ENCODE measurements at places on chromosomes 2 and 18.

DNA sequence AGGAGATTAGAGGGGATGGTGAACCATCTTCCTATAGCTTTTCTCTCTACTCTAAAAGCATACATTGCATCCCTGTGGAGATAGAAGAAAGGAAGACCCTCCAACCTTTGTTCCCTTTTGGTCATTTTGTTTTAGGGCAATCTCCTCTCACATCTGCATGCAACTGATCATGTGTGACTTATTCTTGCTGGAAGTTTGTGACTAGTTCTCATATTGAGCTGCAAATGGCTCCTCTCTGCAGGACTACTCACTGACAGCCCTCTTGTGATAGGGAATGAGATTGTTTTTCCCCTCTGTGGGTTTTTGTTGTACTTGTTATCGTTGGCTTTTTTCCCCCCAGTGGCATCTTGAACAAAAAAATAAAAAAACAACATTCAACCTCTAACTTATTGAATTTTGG is 416.0 kb upstream of the CNTNAP5 start:
- DNase-seq: no peak

GRCh38 chr2:139773720-139774277 is 993.6 kb upstream of the NXPH2 start:
- no peak for DNase-seq

DNA sequence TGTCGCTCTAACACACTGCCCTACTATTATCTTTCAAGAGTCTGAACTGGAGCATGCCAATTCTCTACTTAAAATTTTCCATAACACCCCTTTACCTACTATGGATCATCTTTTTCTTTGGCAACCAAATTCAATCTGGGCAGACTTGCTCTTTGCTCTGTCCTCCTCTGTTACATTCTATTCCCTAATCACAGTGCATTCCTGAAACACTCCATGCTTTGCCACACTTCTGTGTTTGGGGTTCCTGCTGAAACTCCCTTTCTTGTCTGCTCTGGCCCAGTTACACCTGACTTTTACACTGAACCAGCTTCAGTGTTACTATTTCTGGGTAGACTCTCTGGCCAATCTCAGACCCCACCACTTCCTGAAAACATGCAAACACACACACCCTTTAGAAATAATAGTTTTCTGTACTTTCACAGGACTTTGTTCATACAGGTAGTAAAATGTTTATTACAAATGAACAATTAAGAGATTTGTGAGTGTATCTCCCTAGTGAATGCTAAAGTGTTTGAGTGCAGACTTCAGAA is 119.9 kb upstream of the DCC start:
- DNase-seq: no peak

DNA sequence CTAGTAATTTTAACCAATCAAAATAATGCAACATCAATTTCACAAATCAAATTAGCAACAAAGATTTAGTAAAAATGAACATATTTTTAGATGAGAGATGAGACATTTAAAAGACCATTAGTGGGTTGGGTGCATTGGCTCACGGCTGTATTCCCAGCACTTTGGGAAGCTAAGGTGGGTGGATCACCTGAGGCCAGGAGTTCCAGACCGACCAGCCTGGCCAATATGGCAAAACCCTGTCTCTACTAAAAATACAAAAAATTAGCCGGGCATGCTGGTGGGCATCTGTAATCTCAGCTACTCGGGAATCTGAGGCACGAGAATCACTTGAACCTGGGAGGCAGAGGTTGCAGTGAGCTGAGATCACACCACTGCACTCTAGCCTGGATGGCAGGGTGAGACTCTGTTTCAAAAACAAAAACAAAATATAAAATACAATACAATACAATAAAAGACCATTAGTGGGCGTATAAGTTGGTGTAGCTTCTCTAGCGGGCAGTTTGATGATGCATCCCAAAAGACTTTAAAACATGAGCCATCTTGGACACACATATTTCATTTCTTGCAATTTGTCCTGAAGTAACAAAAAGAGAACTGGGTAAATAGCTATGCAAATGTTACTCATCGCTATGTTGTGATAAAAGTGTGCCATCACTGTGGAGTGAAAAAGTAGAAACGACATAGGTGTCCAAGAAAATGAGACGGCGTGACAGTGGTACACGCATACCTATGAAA is 101.8 kb downstream of the COL6A3 start:
- no peak for DNase-seq

DNA sequence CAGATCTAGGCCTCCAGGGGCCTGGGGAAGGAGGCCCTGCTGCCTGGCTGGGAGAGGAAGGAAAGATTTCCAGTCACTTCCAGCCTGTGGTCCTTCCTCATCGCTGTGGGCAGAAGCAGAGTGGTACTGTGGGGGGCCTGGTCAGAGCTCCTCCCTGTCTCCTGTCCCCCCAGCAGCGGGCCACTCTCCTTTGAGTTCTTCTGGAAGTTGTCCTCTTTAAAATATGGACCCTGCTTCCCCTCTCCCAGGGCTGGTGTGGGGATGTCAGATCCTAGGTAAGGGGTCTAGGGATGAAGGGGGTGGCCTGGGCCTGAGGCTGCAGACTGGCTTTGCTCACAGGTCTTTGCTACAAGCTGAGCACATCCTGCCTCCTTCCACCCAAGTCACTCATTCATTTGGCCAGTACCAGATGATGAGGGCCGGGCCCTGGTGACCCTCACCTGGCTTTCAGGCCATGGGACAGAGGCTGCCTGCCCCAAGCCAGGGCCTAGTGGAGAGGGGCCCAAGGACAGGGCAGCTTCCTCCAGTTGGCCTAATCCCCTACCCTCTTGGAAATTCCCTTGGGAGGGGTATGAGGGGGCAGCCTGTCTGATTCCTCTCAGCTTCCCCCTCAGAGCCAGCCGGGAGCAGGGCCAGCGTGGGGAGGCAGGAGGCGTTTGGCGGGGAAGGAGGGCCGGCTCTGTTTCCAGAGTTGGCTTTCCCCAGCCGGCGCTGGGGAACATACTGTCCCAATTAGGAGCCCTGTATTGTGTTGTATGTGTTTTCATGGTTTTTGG is 231.9 kb downstream of the DYSF start:
- DNase-seq: no peak
